ENCODE measurements at places on chromosomes 3 and 15.

DNA sequence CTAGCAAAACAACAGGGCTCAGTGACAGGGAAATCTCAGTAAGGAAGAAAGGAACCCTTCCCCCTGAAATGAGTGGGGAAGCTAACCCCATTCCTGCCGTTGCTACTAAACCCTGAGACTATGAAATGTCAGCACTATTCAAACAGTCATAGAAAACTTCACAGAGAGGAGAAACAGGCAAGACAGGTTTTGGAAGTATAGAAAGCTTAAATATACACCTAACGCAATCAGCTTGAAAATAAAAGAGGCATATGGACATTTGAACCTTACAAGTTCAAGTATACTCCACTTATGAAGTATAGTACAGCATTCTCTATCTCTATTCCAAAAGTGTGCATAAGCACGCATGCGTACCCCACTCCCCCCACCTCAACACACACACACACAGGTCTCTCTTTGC, 17.6 kb upstream of the FRMD4B start:
- no peak for DNase-seq

GRCh38 chr3:196670339-196670738, 30.8 kb downstream of the NRROS start:
- DNase-seq: no peak

DNA sequence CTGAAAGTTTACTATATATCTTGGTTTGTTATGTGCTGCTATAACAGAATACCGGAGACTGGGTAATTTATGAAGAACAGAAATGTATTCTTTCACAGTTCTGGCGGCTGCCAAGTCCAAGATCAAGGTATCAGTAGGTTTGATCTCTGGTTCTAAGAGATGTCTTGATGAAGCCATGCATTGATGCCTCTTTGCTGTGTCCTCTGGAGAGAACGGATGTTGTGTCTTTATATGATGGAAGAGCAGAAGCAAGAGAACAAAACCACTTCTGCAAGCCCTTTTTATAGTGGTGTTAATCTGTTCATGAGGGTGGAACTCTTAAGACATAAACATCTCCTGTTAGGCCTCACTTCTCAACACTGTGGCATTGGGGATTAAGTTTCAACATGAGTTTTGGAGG, 62.7 kb downstream of the TCF12 start:
- DNase-seq: no peak

GRCh38 chr3:24963762-24964625, 464.1 kb upstream of the RARB start:
- no peak for DNase-seq

- no peak for DNase-seq
Observed at GRCh38 chr15:29690765-29691475, 131.3 kb downstream of the TJP1 start.

DNA sequence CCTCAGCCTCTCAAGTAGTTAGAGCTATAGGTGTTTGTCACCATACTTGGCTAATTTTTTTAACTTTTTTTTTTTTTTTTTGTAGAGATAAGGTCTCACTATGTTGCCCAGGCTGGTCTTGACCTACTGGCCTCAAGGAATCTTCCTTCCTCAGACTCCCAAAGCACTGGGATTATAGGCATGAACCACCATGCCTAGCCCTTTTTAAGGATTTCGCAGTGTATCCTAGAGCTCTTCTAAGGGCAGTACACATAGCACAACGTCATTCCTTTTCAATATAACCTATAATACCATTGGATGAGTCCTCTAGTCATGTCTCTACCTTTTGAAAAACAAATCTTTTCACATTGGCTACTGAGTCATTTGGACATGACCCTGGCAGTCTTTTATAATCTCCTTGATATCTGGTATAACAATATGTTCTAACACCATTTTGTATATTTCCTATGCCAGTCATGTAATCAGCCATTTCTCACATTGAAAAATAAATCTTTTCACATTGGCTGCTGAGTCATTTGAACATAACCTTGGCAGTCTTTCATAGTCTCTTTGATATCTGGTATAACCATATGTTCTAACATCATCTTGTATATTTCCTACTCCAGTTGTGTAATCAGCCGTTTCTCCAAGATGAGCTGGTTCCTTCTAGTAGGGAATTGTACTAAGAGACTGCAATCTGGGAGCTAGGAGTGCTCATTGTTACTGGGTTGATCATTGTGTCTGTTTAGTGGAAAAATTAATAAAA, 944.7 kb downstream of the MCTP2 start:
- DNase-seq: no peak

Data from stimulated activated naive CD8-positive, alpha-beta T cell treated with anti-CD3 and anti-CD28 coated beads, Interleukin-15, Interleukin-2, amounts not matched to agents 100 U/mL and 50 U/mL, for 24 hours (primary cell).